Stimulated activated CD4-positive, alpha-beta T cell treated with anti-CD3 and anti-CD28 coated beads, TNF-alpha, amount 100 ng/mL, for 1 hour (primary cell): ENCODE measurements at places on chromosomes 1 and 21.

DNA sequence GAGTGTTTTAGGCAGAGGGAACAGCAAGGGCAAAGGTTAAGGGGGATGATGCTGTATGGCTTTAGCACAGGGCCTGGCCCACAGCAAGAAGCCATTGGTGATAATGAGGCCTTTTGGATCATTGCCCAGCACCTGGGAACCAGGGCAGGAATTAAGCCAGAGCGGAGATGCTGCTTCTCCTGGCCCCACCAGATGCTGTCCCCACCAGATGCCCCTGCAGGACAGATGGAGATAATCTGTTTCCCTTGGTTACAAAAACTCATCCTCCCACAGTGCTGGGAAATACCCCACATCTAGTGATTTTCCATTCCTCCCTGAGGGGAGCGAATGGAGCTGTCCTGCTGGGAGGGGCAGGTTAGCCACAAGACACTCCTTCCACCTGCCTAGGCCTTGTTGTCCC, 18.8 kb downstream of the OPRD1 start:
- DNase-seq, result no peak

GRCh38 chr1:3514404-3514803, 59.9 kb downstream of the ARHGEF16 start:
- DNase-seq, result no peak

DNA sequence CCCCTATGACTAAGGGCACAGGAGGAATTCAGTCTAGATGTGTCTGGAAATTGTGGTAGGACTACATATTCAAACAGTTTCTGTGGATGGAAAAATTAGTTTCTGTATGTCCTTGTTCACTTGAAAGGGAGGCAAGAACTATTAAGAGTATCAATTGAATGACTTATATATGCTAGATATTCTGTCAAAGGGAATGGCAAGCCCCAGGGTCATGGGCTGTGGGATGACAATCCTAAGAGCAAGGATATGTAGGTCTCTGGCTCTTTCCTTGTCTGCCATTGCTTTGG, 383.5 kb upstream of the B3GALT2 start:
- DNase-seq, result no peak

GRCh38 chr21:15295875-15296274, 231.1 kb upstream of the NRIP1 start:
- no peak for DNase-seq

DNA sequence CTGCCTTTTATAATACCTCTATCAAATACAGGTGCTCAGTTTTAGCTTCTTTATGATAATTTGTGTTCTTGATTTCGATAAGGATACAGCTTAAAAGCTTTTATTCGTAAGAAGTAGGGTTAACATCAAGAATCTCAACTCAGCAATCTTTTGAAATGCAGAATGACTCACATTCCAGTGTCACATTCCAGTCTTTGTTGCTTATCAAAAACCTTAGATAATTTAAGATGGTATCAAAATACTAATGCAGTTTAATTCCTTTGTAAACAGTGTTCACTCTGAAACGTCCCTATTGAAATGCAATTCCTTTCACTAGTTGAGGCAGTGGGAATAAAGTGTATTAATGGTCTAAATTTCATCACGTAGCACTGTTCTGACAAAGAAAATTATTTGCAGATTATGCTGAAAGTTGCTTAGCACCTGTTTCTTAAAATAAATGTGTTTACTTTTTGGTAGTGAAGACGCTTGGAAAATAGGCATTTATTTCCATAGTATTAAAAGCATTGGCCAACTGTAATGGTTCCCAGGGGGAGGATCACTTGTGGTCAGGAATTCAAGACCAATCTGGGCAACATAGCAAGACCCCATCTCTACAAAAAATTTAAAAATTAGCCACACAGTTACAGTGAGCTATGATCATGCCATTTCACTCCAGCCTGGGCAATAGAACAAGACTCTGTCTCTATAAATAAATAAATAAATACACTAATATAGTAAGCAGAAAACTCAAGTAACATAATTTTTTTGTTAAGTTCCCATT, 10.1 kb upstream of the CNN3 start:
- DNase-seq, result no peak

DNA sequence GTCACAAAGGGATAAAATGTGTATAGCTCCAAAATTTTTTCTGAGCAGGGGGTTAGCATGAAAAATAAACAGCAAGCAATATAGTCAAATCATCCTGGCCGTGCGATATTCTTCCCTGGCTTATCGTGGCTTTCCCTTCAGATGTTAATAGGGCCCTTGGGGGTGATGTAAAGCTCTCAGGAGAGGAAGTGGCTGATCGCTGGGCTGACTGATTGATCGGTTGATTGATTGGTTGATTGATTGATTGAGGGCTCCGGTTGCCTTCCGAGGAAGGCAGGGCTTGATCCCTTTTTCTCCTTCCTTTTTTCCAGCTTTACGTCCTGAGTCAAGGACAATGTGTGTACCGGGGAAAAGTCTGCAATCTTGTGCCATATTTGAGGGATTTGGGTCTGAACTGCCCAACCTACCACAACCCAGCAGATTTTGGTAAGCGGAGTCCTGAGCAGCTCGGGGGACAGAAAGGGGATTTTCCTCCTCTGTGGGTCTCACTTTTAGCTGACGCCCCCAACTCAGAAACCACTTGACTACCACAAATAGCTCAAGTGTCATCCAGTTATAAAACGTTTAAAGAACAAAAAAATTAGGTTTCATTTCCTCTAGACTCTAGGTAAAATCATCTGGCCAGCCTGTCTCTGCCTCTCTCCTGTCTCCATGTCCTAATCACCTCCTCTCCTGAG, 29.5 kb downstream of the TFF3 start:
- no peak for DNase-seq

GRCh38 chr1:38030596-38031512, 15.7 kb downstream of the POU3F1 start:
- DNase-seq, result no peak

DNA sequence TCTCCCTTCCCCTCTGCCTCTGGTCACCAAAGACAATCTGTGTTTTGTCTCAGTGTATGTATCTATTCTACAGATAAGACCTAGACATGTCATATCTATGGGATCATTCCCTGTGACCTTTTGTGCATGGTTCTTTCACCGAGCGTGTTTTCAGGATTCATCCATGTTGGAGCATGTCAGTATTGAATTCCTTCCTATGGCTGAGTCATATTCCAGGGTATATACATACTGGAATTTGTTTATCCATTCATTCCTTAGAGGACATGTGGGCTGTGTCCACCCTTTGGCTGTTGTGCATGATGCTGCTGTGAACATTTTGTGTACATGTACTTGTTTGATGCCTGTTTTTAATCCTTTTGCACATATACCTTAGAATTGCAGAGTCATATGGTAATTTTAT, 69.9 kb downstream of the NFASC start:
- no peak for DNase-seq

- no peak for DNase-seq
Observed at GRCh38 chr1:210464519-210465039, 135.9 kb downstream of the HHAT start.

GRCh38 chr1:243396424-243396823, 140.6 kb downstream of the SDCCAG8 start:
- no peak for DNase-seq

GRCh38 chr1:213714645-213715044, 273.1 kb upstream of the PROX1 start:
- DNase-seq, result no peak

DNA sequence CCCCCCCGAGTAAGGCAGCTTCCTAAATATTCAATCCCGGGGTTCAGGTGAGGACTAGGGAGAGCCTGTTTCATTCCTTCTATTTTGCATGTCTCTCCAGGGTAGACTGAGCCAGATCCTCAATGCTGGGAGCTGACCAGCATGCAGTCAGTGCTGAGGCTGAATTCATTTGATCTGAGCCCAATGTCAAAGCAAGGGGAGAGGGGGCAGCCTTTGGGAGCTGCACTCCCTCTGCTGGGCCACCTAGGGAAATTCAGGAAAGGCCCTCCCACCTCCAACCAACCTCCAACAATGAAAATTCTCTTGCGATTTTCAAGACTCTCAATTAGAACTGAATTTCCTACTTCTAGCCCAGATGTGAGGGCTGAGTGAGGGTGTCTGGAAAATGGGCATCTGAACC, 371.2 kb downstream of the NPHP4 start:
- no peak for DNase-seq

DNA sequence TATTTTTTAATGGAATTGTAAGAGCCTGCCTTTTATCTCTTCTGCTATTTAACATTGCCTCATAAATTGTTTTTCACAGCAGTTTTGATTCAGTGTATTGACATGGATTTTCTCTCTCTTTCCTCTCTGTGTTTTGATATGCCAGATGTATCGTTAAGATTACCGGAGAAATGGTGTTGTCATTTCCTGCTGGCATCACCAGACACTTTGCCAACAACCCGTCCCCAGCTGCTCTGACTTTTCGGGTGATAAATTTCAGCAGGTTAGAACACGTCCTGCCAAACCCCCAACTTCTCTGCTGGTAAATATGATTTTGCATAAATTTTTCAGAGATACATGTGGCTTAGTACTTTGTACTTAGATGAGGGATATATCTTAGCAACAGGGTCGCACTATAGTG, 23.1 kb upstream of the DYNLT5 start:
- DNase-seq, result no peak

DNA sequence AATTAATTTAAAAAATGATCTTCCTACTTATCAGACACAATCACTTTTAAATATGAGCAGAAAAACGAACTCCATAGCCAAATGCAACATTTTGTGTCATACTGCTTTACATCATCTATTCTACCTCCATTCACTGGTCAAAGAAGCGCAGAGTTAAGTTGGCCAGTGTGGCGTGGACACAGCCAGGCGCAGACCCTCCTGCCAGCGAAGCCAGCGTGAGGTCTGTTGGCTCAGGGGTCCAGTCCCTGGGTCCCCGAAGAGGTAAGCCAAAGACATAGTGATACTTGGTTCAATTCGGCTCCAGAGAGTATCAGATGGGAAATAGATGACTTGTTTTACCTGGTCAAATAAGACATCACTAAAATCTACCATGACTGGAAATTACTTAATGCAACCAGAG, 59.2 kb downstream of the B3GALT5 start:
- no peak for DNase-seq

GRCh38 chr1:230069796-230070195, 2.8 kb downstream of the GALNT2 start:
- no peak for DNase-seq

DNA sequence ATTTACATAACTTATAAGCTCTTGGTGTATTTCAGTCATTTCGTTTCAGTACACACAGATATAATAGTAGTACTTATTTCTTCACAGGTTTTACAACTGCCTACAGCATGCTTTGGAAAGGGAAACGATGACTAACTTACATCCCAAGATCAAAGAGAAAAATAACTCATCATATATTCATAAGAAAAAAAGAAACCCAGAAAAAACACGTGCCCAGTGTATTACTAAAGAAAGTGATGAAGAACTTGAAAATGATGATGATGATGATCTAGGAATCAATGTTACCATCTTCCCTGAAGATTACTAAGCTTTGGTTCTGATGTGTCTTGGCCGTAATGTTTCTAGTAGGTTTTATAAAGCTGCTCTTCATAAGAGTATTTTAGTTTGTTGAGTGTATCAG, 30.9 kb downstream of the TYW3 start:
- DNase-seq, result no peak

DNA sequence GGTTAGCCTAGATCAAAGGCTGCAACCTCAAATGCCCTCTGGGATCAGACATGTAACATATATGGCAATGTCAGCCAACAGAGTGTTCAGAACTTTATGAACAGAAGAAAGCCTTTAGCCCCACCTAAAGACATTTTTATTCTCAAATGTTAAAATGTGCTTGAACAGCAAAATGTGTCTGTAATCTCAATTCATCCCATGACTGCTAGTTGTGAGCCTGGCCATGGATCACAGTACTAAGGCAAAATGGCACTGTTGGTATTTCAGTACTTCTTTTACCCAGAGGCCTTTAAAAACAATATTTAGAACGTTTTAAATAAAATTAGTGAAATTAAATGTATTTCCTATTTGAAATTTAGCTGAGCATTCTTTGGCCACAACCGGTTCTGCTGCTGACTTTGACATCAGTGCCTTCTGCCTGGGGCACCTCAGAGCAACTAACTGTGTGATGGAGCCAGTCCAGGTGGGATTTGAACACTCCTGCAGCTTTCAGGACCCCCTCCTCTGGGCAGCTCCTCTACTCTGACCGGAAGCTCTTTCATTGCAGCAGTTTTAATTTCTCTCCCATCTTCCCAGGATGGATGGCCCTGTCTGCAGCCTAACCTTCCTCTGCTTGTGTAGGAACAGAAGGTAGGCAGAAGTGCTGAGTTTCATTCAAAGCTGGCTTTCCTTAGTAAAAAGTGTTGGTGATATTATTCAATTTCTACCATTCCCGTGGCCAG, 68.3 kb upstream of the NFIA start:
- DNase-seq, result no peak

DNA sequence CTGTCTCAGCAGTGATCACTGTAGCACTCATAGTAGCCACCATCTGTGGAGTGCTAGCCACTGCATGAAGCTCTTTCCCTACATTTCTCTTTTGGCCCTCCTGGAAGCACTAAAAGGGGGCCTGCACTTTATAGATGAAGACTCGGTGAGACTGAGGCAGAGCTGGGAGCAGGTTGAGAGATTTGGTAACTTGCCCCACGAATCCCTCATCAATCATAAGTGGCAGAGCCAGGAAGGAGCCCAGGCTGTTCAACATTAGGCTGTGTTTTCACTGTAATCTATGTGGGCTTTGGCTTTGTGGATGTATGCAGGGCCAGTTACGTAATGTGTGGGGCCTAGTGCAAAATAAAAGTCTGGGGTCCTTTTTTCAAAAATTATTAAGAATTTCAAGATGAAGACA, 13.3 kb upstream of the ETV3 start:
- no peak for DNase-seq

DNA sequence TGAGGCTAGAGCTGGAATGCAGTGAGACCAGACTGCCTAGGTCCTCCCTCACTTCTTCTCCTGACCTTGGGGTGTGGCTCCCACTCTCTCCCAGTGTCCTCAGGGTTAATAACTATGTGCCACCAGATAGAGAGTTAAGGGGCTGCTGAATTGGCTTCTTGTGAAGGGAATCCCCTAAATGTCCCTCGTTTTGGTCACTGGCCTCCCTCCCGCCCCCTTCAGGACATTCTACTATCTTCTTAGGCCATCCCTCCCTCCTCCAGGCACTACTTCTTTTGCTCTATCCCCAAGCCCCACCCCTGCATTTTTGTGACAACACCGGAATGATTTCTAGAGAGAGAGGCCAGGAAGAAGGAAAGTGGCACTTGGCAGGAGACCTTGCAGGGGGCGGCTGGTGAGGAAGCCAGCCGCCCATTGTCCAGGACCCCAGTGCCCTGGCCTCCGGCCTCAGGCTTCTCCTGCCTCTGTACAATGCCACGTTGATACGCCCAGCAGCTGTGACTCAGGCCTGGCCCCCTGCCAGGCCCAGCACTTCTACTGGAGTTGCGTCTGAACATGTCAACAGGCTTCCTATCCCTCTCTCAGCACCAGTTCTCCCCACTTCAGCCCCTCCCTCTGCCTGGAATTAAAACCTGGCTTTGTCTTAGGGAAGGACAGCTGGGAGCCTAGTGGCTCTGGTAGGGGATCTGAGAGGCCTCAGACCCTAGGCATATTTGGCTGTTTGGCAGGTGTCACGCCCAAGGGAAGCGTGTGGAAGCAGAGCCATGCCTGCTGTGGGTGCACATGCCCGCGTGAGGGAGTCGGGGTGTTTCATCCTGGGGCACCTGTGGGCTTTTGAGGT, 9.1 kb downstream of the LMNA start:
- no peak for DNase-seq

- DNase-seq, result no peak
Observed at GRCh38 chr1:35553851-35554250, 3.4 kb downstream of the KIAA0319L start.
